Muscle of back (tissue), 13 donors: ENCODE measurements at places on chromosomes 7 and 10.

DNA sequence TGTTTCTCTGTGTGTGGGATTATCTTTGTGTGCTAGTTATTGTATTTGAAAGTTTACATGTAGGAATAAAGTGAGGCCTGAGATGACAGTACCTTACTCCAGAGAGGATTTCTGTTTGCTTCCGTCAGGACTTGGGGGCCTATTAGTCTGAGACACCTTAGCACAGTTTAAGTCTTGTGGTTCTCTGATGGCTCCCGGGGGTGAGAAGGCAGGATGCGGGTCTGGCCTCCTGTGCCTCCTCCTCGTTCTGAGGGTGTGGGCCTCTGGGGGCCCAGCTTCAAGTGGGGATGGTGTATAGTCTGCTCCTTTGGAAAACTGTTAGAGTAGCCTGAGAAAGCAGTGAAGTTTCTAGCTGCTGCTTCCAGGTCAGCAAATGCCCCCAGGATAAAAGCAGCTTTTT, 12.4 kb downstream of the MTURN start:
- DNase-seq, result no peak

GRCh38 chr7:117325836-117326235, 3.0 kb upstream of the WNT2 start:
- no peak for DNase-seq

- DNase-seq, result no peak
Observed at GRCh38 chr10:114420811-114421485, 16.6 kb upstream of the AFAP1L2 start.

DNA sequence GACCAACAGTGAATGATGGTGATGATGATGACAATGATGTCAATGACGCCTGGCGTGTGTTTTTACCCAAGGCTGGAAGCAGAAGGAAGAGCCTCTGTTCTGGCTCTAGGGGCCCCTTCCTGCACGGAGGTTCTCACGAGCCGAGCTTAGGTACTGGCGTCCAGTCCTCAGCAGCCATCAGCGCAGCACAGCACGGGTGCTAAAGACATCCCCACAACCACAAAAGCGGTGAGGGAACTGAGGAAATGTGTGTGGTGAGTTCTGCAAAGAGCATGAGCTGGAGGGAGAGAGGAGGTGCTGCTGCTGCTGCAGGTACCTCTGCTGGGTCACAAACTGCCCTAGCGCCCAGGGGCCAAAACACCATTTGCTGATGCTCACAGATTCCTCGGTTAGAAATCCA, 81.6 kb downstream of the SFMBT2 start:
- DNase-seq, result no peak

DNA sequence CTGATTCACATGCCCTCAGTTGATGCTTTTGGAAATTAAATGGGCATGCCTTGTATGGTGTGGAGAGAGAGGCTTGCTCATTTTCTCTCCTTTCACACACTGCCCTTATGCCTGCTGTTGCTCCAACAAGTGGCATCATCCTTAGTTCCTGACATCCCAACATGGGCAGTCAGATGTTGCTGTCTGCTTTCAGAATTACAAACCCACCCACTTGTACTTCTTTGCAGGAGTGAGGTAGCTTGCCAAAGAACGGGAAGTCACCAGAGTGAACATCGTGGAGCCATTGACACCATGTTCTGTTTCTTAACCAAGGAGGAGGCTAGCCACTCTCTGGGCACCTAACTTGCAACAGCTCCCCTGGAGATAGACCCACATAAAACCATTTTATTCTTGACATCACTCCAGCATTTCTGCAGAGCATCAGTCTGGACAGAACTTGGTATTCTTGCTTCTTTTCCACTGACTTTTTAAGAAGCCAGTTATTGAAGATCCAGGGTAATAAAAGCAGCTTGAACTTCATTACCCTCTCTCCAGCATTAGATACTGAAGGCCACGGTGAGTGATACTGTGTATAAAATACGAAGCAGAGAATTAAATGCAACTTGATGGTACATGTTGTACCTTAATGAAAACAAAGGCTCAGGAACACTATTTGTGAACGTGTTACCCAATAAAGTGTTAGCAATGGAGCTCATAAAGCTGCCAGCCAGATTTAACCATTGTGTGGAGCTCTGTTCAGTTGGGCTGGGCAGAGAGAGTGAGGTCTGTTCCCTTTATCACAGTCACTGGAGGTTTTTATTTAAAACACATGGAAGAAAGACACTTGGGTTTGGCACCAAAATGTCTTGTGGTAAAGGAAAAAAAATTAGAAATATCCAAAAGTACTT, 195.8 kb upstream of the HABP2 start:
- DNase-seq, result no peak

DNA sequence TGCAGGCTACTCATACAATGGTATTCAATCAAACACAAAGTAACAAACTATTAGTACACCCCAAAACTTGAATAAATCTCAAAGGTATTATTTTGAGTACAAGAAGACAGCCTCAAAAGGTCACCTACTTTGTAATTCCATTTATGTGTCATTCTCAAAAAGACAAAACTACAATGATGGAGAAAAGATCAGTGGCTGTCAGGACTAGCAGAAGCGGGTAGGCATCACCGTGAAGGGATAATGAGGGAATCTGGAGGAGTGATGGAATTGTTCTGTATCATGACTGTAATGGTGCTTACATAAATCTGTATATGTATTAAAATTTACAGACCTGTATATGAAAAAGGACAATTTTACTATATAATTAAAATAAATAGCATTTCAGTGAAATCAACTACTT, 37.0 kb downstream of the COG5 start:
- DNase-seq, result no peak

DNA sequence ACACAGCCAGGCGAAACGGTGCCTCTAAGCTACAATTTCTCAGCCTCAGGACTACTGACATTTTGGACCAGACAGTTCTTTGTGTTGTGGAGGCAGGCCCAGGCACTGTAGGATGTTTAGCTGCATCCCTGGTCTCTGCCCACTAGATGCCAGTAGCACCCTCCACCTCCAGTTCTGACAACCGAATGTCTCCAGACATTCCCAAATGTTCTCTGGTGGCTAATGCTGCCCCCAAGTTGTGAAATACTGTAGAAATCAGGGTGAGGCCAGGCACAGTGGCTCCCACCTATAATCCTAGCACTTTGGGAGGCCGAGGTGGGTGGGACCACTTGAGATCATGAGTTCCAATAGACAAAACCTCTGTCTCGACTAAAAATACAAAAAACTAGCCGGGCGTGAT, 18.2 kb downstream of the HNRNPF start:
- DNase-seq, result no peak

GRCh38 chr7:40828686-40829600, 694.1 kb downstream of the SUGCT start:
- DNase-seq, result no peak

DNA sequence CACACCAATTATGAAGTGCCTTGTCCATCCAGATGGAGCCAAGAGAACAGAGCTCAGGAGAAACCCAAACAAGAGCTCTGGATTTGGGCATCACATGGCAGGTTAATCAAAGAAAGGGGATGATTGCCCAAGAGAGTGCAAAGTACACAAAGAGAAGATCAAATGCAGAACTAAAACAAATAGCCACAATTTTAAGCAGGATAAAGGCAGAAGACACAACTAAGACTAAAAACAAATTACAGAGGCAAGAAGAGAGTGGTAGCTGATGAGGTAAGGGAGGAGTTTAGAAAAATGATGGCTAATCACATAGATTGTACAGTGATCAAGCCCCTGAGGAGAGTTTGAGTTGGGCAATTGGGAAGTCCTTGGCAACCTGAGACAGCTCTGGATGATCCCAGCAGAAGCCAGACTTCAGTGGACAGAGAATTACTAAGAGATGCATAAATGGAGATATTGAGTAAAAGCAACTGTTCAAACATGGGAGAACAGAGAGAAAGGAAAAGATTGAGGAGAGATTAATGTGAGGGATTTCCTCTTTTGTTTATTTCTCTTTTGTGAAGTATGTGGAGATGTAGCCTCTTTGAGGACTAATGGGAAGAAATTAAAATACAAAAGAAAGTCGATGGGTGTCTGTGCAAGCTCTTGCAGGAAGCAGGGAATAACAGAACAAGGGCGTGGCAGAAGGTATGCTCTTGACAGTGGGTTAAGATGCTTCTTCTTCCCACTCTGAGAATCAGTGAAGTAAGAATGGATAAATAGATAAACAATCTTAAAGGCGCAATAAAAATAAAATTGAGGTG, 101.9 kb downstream of the LRRN3 start:
- DNase-seq, result no peak

DNA sequence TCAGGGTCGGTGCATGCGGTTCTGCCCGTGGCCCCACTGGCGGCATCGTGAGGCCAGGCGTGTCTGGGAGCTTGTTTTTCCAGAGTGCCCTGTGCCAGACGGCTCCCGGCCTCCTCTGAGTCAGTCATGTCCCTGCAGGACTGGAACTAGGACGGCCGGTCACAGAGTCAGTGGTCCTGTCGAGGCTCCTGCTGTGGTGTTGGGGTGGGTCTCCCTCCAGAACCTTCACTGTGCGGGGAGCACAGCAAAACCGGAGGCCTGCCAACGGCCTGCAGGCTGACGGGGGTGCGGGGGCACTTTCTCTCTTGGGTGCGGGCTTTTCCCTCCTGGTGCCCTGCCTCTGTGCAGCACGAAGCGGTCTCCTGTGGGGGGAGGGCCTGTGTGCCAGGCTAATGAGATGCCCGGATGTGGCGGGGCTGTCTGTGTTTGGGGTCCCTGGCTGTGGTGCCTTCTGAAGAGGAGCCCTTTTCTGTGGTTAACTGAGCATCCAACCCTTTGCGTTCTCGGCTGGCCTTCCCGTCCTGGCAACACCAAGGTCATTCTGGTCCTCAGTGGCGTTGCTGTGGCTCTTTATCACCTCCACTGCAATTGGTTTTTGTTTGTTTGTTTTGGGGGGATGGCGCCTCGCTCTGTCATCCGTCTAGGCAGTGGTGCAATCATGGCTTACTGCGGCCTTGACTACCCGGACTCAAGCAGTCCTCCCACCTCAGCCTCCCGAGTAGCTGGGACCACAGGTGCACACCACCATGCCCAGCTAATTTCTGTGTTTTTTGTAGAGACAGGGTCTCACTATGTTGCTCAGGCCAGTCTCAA, 8.0 kb downstream of the GET4 start:
- DNase-seq, result no peak

- no peak for DNase-seq
Observed at GRCh38 chr7:50497068-50497642, 47.0 kb upstream of the FIGNL1 start.

DNA sequence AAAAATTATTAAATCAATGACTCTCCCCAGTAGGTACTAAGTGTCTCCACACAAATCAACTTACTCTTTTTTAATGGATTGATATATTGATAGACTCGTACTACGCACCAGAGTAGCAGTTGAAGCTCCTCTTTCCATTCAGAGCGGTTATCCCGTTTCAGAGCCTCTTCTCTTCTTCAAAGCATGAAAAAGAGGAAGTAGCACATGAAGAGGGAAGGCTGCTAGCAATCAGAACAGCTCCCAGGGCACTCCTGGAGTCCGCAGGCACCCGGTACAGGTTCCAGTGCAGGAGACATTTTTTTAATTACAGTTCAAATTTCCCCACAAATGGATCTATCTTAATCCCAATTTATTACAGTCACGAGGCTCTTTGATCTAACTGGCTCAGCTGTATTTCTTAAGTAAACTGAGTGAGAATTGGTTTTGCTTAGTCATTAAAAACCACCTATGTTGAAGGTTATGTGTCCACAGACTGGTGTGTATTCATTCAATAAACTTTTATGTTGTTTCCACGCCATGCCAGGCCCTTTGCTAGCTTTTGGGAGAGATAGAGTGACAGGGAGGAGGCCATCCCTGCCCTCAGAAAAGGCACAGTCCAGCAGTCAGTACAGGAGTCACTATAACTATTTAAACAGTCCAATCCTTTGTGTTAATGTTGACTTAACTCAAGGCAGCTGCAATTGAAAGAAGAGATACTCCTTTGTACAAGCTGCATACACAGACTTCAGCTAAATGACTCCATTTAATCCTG, 32.1 kb upstream of the CALN1 start:
- DNase-seq, result no peak

- no peak for DNase-seq
Observed at GRCh38 chr7:36527549-36527913, 137.9 kb downstream of the ANLN start.

GRCh38 chr10:121308020-121308419, 290.2 kb downstream of the FGFR2 start:
- no peak for DNase-seq

DNA sequence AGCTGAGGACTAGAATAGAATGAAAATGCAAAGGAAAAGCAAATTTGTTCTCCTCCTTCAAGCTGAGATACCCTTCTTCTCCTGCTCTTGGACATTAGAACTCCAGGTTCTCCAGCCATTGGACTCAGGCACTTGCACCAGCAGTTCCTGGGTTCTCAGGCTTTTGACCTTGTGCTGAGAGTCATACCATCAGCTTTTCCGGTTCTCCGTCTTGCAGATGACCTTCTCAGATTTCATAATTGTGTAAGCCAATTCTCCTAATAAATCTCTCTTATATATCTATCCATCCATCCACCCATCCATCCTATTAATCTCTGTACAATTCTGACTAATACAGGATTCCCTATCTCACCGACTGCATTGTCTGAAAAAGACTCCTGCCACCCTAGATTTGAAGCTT, 108.3 kb downstream of the AHR start:
- no peak for DNase-seq

- peak; percentile 23 for DNase-seq
Observed at GRCh38 chr7:22561895-22562593, 62.1 kb upstream of the STEAP1B start.

- no peak for DNase-seq
Observed at GRCh38 chr7:13717031-13717430, 272.4 kb downstream of the ETV1 start.

GRCh38 chr7:8378349-8379019, 54.9 kb upstream of the NXPH1 start:
- DNase-seq, result no peak

DNA sequence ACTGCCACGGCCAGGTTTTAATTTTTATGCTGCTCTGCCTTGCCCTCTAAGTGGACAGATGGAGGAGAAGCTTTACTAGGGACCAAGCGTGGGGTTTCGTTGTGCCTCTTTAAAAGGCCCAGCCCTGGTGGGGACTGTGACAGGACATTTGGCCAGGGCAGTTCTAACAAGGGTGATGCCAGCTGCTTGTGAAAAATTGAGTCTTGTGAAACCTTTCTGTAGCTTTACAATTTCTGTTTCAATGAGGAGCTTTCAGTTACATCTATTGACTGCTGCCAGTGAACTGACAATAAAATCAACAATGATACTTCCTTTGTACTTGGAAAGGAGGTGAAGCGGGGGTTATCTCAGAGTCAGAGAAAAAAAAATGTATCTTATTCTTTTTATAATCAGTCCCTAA, 233.1 kb upstream of the CSTF2T start:
- DNase-seq, result no peak

GRCh38 chr7:28107960-28108359, 72.6 kb downstream of the JAZF1 start:
- no peak for DNase-seq

- DNase-seq, result no peak
Observed at GRCh38 chr10:5735119-5735518, 50.5 kb downstream of the TASOR2 start.

GRCh38 chr10:79417266-79417665, 28.2 kb downstream of the ZCCHC24 start:
- no peak for DNase-seq

- DNase-seq, result no peak
Observed at GRCh38 chr7:87961754-87962153, 27.7 kb downstream of the ADAM22 start.
